ENCODE measurements at places on chromosomes 7 and 10. TPM values are rescaled to one million over a fixed set of nuclear protein-coding genes. Genes with fewer than 3 reads are reported as not detected.

DNA sequence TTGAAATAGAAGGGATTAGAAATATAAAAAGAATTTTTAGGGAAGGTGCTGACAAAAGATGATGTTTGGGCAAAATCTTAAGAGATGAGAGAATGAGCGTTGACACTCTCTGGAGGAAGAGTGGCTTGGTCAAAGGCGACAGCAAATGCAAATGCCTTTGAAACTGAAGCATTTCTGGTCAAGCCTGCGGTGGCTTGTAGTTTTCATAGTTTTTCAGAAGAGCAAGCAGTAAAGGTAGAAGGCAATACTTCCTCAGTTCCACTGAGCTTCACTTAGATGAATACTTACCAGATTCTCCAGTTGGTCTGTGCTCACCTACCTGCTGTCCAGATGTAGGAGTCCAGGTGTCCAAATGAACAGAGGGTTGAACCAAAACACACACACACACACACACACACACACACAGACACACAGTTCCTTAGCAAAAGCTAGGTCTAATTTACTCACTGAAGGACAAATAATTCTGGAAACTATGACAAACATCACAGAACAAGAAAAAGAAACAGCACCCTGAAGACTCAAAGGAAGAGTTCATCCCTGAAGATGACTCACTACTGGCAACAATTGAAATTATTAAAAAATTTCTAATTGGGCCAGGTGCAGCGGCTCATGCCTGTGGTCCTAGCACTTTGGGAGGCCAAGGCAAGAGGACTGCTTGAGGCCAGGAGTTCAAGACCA, 12.1 kb upstream of the STK17A start:
- no peak for DNase-seq

- no peak for DNase-seq
Measured at GRCh38 chr7:150753239-150753638, 16.0 kb downstream of the GIMAP5 start.

- no peak for DNase-seq
Measured at GRCh38 chr7:131104596-131105293, 222.9 kb upstream of the MKLN1 start.

- DNase-seq: no peak
Measured at GRCh38 chr7:130273081-130273932, 6.6 kb downstream of the CPA2 start.

GRCh38 chr10:124916585-124917427, 25.1 kb upstream of the ZRANB1 start:
- DNase-seq: peak; percentile 99

GRCh38 chr7:155310425-155311114, 12.9 kb downstream of the INSIG1 start:
- no peak for DNase-seq

DNA sequence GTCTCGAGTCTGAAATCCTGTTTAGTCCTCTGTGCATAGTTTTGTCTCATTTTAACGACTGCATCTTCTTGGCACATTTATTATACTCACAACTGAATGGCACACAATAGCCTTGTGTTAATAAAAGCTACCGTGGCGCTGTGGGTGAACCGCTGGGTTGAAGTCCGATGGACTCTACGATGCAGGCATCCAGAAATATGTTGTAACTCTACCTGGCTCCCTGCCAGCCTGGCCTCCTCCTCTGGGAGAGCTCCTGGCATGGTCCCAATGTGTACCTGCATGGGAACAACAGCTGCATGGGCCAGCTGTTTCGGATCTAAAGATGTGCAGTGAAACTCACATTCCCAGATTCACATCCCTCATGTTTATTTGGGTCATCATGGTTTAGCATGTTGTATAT, 3.7 kb upstream of the DPYSL4 start:
- DNase-seq: no peak

DNA sequence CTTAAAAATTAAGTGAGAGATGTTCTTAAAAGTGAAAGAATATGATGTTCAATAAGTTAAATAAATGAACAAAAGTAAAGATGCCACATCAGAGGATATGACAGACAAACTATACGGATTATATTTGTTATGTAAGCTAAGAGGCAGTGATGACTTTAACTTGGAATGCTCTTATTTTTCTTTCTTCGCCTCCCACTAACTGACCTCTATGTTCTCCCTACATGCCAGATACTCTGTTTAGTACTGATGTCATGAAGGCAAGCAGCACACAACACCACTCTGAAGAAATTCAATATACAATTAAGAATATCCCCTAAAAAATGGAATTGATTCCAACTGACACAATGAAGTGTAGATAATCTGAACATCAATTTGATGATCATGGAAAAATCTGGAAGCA, 223.4 kb downstream of the DOCK4 start:
- DNase-seq: no peak

DNA sequence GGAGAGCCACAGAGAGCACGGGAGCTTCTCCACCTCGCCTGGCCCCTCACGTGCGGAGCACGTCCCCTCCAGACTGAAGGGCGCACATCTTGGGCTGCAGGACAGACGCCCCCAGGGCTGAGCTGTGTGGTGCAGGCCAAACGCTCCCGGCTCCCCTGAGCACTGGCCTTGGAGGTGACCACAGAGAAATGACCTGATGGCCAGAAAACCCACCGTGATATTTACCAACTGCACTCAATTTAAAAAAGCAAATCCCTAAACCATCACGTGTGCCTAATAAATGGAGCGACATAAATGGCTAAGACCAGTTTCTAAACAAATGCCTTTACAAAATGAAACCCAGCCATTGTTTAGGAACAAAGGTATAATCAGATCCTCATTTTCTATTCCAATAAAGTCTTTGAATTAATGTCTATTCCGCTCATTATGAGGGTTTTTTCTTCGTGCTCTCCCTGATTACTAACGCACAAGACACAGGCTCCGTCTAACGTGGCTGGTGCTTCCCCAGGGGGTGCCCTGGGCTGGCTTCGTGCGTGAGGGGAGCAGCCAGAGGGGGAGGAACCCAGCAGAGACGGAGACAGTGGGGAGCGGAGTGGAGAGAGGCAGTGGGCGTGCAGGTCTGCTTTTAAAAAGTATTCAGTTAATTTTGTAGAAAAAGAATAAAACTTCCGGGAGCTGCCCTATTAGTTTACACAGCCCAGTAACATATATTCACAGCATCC, 190.3 kb downstream of the DNAJB6 start:
- DNase-seq: peak; percentile 37

GRCh38 chr7:40008223-40008815, 58.3 kb downstream of the CDK13 start:
- DNase-seq: no peak

DNA sequence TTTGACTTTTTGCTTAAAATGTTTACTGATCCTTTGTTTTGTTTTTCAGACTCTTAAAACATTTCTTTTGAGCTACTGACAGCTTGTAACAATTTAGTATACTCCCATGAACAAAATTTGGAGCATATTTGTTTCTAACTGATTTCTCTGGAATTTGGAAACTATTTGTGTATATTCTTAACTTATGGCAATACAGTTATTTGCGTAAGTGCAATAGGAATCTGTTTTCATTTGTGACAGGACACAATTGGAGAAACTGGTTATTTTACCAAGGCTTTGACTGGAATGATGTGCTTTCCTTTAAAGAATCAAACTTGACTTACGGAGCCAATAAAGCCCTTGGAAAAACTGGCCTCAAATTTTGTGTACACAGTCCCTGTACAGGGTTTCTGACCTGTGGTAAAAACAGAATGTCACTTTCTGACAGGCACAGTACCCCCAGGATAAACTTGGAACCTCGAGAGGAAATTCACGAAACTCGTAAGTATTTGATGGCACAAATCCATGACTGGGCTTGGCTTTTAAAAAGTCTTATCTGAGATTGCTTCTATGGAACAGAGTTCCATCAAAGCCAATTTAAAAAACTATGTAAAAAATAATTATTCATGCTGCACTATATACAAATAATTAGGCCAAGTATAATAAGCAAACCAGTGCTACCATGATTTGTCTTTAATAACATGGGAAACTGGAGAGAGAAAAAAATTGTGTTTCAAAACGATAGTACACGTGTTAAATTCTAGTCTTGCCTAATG, 70.4 kb downstream of the ST8SIA6 start:
- DNase-seq: no peak

GRCh38 chr7:99008921-99009530, 130.7 kb downstream of the TRRAP start:
- peak; percentile 43 for DNase-seq

GRCh38 chr7:144729226-144729625, 106.6 kb downstream of the TPK1 start:
- DNase-seq: no peak

The PRF1 gene
- total RNA-seq: 6.2 TPM

DNA sequence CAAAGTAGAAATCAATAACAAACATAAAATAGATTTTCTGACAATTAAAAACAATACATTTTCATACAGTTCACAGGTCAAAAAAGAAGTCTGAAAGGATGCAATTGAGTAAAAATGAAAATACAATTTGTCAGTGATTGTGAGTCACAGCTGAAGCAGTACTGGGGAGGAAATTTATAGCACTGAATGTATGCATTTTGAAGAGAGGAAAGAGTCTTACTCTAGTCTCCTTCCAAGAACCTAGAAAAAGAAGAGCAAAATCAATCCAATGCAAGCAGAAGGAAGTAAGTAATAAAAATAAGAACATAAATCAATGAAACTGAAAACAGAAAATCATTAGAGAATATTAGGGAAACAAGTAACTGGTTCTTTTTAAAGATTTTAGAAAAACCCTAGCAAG, 507.2 kb upstream of the IGFBP3 start:
- DNase-seq: no peak

The STOX1 gene
- 0.11 TPM for total RNA-seq

The KIAA1549 gene
- 0.11 TPM for total RNA-seq

DNA sequence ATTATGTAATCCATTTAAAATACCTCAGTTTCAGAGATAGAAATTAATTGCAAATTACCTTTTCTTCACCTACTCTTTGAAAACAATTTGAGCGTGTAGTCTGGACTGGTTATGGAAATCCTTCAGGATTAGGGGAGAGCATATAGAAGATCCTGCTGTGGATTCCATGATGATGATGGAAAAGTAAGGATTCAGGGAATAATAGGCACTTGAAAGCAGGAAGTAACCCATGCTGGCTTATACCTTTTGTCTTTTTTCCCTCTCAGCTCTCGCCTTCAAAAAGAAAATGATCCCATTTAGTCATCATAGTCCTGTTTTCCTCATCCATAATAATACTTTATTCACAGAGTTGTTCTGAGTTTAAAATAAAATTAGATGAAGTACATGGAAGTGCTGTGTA, 4.4 kb downstream of the HBP1 start:
- DNase-seq: no peak

The BLNK gene
- not detected for total RNA-seq

The VCL gene
- total RNA-seq: 333 TPM

The PLOD3 gene
- 165 TPM for total RNA-seq

The CRYGN gene
- total RNA-seq: not detected

DNA sequence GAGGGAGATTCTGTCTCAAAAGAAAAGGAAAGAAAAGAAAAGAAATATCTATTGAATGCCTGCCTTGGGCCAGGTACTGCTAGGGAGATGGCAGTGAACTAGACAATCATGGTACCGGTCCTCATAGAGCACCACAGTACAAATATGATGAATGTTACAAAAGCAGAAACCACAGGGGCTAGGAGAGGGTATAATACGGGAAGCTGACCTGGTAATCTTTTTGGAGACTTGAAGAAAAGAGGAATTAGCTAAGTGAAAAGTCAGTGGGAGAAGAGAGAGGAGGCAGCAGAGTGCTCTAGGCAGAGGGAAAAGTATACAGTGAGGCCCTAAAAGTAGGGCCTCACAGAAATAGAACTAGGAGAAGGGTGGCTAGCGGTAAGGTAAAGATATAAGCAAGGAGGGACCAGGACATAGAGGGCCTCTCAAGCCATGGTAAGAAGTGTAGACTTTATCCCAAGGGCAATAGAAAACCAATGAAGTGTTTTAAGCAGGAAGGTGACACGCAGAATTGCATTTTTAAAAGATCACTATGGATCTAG, 42.8 kb upstream of the WNT8B start:
- no peak for DNase-seq

- no peak for DNase-seq
Measured at GRCh38 chr7:85226361-85227085, 39.7 kb upstream of the SEMA3D start.

The AGR2 gene
- not detected for total RNA-seq

The KCNH2 gene
- not detected for total RNA-seq

DNA sequence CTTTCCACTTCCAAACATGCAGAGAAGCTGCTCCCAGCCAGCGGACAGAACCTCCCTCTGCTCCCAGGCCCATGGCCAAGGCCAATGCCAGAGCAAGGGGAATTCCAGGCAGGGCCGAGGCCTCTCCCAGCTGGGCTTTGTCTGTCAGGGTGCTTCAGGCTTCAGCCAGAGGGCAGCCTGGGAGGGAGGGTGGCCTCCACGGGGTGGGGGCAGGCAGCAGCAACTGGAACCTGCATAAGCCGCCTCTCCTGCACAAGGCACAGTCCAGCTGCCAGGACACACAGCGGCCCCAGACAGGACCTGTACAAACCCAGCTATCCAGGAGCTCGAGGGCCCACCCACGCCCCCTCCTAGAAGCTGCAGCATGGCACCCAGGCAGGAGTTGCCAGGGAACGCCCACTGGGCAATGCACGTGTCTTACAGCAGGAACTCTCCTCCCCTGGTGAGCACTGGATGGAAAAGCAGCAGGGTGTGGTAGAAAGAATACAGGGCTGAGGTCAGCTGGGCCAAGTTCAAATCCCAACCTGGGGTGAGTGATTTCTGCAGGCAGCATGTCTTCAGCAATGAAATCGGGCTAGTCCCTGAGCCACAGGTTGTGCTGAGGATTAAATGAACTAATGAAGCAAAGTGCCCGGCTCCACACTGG, 7.6 kb downstream of the FAM53B start:
- DNase-seq: peak; percentile 80

DNA sequence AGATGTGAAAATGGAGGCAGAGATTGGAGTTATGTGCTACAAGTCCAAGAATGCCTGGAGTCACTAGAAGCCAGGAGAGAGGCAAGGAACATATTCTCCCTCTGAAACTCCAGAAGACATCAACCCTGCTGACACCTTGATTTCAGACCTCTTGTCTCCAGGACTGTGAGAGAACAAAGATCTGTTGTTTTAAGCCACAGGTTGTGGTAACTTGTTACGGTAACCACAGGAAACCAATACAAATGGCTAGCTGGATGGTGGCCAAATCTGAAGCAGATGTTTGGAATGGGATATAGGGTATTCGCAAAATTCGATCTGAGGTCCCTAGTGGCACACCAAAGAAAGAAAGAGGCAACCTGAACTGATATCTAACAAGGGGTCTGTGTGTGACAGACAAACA, 129.0 kb downstream of the HERPUD2 start:
- no peak for DNase-seq

DNA sequence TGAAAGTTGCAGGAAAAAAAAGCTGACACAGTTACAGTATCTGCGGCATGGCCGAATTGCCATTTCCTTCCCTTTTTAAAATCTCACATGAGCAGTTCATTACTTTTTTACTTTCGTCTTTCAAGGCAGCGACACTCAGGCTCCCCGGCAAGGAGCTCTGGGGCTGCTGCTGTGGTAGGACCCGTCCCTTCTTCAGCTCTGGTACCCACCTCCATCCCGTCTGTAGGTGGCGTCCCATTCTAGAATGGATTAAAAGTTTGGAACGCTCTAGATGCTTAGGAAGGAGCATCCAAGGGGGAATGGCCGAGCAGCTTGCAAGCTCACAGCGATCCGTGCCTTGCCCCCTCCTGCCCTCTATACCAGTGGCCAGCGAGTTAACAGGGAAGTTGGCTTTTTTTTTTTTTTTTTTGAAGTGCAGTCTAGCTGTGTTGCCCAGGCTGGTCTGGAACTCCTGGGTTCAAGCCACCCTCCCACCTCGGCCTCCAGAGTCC, 22.8 kb upstream of the TTYH3 start:
- no peak for DNase-seq

The NUTM2B gene
- 4.5 TPM for total RNA-seq

Measured in ascending aorta (tissue), 2 donors.